Stimulated activated CD4-positive, alpha-beta T cell treated with anti-CD3 and anti-CD28 coated beads, Interleukin-12 subunit alpha, Interleukin-12 subunit beta, amount 100 ng/mL, for 48 hours (primary cell): ENCODE measurements at places on chromosomes 13 and 19.

DNA sequence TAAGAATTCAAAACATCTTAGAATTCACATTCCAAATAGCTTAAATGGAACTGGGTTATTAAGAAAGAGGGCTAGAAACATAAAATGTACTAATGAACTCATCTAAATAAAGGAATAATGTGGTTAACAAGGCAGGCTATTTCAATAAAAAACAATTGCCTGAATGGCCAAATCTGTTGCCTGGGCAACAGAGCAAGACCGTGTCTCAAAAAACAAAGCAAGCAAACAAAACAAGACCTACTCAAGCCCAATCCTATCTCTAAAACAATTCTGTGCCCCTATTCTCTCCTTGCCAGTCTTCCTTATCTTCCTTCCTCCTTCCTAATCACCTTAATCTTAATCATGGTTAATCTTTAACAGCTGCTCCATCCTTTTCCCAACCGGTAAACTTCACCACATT lies 12.1 kb downstream of the IGFL1 start:
- no peak for DNase-seq

DNA sequence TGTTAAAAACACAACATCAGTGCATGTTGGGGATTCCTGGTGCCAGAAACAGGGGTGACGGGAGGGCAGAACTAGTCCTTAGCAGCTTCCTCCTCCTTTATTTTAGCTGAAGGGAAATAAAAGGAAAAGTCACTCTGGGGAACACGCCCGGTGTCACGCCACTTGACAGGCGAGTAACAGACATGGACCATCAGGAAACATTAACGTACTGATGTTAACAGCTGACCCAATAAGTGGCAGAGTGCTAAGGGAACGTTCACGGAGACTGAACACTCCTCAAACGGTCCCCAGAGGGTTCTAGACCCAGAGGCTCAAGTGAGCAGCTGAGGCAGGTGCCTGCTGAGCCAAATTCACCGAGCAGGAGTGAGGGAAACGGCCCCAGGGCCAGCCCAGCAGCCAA lies 13.9 kb upstream of the EIF3G start:
- no peak for DNase-seq

GRCh38 chr13:28620011-28620830 lies 38.7 kb upstream of the POMP start:
- no peak for DNase-seq

DNA sequence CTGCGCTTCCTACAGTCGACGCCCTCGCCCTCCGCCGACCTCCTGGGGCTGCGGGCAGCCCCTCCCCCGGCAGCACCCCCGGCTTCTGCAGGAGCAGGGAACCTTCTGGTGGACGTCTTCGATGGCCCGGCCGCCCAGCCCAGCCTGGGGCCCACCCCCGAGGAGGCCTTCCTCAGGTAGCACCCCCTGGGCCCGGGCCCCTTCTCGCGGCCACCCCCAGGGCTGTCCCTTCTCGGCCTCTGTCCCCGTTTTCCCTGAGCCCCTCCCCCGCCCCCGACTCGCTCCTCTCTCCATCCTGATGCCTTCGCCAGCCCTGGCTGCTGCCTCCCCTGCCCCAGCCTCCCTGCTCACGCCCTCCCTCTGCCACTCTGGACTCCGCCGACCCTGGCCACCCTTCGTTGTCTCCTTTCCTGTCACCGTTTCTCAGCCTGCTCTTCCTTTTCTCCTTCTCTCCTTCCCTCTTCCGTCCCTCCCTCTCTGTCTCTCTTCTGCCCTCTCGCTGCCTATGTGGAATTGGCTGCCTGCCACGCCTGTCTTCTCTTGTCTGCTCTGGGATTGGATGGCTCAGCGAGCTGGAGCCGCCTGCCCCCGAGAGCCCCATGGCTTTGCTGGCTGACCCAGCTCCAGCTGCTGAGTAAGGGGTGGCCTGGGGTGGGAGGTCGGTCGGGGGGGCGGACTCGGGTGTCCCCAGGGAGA lies 11.0 kb downstream of the FUZ start:
- no peak for DNase-seq

DNA sequence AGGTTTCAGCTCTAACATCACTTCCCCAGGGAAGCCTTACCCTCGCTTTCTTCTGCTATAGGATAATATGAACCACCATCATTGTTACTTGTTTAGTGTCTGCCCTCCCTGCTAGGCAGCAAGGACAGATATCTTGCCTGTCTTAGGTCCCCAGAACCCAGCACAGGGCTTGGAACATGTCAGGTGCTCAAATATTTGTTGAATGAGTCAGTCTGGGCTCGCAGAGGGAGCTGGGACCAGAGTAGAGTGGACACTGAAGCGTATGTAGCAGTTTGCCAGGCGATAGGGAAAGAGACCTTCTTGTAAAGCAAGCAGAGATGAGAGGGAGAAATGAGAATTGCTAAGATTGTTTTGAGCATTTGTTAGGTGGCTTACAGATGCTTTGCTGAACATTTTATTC lies 11.7 kb downstream of the BCKDHA start:
- no peak for DNase-seq

GRCh38 chr19:8096071-8096470 lies 43.5 kb downstream of the CCL25 start:
- no peak for DNase-seq

DNA sequence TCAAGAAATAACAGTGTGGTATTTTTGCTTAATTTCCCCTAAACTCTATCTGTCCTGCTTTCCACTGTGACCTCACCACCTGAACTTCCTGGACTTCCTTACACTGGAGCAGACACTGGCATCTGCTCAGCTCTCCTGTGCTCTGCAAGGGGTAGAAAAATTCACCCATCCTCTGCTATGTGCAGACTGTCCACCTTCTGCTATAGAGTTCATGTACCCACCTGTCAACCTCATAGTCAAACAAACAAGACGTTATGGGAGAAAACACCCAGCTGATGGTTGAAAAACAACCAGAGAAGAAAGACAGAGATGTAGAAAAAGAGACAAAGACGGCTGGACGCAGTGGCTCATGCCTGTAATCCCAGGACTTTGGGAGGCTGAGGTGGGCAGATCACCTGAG lies 12.2 kb downstream of the LAIR1 start:
- no peak for DNase-seq

- DNase-seq: no peak
Measured at GRCh38 chr19:17170538-17171297, 44.4 kb upstream of the USE1 start.

DNA sequence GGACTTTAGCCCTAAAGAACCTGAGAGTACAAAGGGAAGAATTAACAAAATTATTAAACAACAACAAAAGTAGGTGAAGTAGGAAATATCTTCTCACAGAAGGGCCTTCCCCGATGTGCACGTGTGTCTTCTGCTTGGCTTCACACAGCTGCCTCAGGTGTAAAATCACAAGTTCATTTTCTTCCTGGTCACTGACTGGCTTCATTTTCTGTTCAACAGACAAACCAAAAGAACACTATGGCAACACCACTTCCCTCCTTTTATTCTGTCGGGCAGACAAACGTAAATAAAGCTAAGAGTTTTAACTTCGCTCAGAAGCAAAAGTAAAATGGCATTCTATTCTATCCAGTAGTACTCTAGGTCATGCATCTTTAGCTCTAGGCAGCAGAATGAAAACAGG lies 140.9 kb downstream of the TBC1D4 start:
- DNase-seq: no peak

- DNase-seq: no peak
Measured at GRCh38 chr19:32649751-32650150, 25.2 kb downstream of the ANKRD27 start.

DNA sequence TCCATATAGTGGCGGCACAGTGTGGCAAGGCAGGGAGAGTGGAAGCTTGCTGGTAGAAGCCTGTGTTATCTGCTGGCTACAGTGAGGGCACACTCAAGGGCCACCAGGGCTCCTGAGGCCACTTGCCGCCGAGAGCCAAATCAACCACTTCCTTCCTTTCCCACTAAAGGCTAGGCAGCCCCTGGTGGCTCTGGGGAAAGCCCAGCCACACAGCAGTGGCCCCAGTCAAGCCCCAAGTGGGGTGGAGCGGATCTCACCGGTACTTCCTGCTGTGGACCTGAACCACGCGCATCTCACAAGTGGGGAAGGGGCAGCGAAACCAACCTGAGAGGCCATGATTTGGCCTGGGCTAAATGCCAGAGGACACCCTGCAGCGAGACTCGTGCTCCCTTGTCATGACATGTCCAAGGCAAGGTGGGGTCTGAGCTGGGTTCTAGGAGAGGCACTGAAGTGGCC lies 21.9 kb upstream of the SLC35E1 start:
- DNase-seq: no peak

GRCh38 chr13:111577956-111578605 lies 257.6 kb downstream of the TEX29 start:
- DNase-seq: no peak

- no peak for DNase-seq
Measured at GRCh38 chr13:51681037-51681678, 96.9 kb downstream of the WDFY2 start.
